ENCODE measurements at places on chromosomes 12 and 14.

- no peak for DNase-seq
Measured at GRCh38 chr14:99522025-99522401, 40.8 kb downstream of the CCNK start.

GRCh38 chr14:47220096-47220495, 455.3 kb downstream of the MDGA2 start:
- no peak for DNase-seq

DNA sequence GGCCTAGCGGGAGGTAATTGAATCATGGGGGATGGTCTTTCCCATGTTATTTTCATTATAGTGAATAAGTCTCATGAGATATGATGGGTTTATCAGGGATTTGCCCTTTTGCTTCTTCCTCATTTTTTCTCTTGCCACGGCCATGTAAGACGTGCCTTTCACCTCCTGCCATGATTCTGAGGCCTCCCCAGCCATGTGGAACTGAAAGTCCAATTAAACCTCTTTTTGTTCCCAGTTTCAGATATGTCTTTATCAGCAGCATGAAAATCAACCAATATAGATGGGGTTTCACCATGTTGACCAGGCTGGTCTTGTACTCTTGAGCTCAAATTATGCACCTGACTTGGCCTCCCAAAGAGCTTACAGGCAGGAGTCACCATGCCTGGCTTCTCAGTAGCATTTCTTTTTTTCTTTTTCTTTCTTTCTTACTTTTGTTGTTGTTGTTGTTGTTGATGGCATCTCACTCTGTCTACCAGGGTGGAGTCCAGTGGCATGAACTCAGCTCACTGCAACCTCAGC, 33.2 kb downstream of the TSPAN19 start:
- no peak for DNase-seq

DNA sequence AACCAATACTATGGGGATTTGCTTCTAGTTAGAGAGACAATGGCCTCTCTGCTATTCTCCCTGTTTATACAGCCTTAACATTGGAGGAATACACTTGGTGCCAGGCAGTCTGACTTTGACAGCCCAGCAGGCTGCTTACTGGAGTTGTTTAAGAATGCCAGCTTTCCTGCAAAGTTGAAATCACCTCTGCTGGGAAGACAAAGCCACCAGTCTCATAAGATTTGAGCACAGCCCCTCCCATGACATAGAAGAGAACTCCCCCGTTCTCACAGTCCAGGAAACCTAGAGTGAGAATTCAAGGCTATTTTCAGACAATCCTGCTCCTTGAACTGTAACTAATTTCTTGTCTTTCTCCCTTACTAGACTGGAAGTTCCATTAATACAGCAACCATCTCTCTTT, 21.1 kb upstream of the CATSPERB start:
- DNase-seq = no peak

DNA sequence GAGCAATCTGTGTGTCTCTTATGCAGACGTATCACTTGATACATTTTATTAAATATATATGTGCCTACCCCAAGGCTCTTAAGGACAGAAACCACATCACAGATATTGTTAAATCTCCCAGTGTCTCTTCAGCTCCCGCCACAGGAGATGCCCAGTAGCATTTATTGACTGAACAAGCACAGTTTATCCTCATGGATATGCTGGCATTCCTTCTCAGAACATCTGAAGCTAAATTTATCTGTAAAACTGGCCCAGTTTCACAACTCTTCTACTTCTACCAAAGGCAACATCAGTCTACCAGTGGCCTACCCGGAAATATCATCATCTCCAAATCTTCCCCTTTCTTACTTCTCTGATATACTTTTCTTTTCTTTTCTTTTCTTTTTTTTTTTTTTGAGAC, 10.7 kb downstream of the APOLD1 start:
- DNase-seq = no peak

GRCh38 chr14:104239185-104239775, 100.9 kb downstream of the KIF26A start:
- DNase-seq = no peak

DNA sequence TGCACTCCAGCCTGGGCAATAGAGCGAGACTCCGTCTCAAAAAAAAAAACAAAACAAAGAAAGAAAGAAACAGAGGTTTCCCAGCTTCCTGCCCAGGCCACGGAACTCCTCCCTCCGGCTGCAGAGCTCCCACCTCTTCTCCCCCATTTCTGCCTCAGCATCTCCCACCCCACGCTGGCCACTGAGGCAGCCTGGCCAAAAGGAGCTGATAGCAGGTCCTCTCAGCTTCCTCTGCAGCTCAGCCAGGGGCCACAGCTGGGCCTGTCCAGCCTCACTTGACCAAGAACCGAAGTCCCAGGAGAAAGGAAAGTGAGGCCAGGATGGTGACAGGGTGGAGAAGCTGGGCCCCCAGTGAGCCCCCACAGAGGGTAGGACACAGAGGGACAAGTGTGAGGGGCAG, 33.4 kb upstream of the CD9 start:
- no peak for DNase-seq

- DNase-seq = no peak
Measured at GRCh38 chr12:10113920-10114319, 15.1 kb upstream of the CLEC1A start.

GRCh38 chr14:20692116-20692751, 3.7 kb downstream of the ANG start:
- DNase-seq = no peak

DNA sequence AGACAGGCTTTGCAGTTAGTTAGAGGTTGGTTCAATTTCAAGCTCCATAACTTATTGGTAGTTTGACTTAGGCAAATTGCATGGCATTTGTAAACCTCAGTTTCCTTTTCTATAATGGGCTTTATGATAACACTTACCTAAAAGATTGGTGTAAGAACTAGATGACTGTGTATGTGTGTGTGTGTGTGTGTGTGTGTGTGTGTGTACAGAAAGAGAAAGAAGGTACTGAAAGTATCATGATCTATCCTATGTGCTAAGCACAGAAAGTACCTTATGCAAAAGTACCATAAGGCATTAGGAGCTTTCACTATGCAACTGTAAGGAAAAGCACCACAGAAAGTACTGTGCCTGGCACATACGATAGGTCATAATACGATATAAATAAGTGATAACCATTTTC, 304.3 kb upstream of the KITLG start:
- DNase-seq = no peak

Data from HFFc6 (cell line).